ENCODE measurements at places on chromosomes 1 and 21. TPM values are rescaled to one million over a fixed set of nuclear protein-coding genes. Genes with fewer than 3 reads are reported as not detected.

LRRC7 gene
- 9.9 TPM for total RNA-seq

PIGR gene
- 7.6 TPM for total RNA-seq

KCNA3 gene
- 1.8 TPM for total RNA-seq

MPL gene
- 0.58 TPM for total RNA-seq

MYOG gene
- total RNA-seq, result 32.3 TPM

KLF17 gene
- total RNA-seq, result not detected

CBR1 gene
- 110 TPM for total RNA-seq
